ENCODE measurements at places on chromosomes 5 and 9.

DNA sequence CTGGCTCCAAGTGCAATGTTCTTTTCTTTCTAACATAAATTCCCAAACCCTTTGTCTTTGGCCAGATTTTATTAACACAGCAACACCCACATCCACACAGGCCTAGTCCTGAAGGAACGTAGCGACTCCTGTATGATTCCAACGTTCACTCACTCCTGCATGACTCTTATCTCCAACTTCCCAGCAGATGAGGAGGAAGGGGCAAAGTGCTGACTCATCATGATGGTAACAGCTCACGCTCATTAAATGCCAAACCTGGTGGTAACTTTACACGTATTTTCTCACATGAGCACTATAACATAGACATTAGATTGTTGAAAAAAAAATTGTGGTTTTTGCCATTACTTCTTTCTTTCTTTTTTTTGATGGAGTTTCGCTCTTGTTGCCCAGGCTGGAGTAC is 1349.5 kb downstream of the EFNA5 start:
- DNase-seq, result no peak

DNA sequence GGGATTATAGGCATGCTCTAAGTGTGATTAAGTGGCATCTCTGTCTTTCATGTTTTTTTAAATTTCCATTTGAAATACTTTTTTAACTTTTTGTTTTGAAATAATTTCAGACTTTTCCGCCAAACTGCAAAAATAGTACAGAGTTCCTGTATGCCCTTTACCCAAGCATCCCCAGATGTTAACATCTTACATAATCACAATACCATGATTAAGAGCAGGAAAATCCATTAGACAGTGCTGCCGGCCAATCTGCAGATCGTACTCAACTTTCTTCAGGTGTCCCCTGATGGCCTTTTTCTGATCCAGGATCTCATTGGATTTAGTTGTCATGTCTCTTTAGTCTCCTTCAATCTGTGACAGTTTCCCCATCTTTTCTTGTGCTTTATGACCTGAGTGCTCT is 49.0 kb downstream of the ERGIC1 start:
- no peak for DNase-seq

DNA sequence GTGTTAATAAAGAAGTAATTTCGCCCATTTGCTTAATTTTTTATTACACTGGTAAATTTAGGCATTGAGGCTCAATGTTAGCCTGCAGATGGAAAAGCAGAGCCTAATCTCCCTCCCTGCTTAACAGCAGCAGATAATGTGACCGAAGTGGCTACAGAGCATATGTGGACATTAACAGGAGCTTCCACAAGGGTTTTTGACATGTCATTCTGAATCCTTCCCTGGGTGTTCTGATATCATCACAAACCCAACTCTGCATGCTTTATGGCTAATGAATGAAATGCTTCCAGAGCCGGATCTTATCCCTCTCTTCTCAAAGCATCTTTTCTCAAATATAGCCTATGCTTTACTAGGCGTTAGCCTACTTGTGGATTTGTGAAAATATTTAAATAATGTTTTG is 208.6 kb downstream of the CAAP1 start:
- no peak for DNase-seq

GRCh38 chr5:125559296-125559695 is 812.9 kb upstream of the ZNF608 start:
- DNase-seq, result no peak

DNA sequence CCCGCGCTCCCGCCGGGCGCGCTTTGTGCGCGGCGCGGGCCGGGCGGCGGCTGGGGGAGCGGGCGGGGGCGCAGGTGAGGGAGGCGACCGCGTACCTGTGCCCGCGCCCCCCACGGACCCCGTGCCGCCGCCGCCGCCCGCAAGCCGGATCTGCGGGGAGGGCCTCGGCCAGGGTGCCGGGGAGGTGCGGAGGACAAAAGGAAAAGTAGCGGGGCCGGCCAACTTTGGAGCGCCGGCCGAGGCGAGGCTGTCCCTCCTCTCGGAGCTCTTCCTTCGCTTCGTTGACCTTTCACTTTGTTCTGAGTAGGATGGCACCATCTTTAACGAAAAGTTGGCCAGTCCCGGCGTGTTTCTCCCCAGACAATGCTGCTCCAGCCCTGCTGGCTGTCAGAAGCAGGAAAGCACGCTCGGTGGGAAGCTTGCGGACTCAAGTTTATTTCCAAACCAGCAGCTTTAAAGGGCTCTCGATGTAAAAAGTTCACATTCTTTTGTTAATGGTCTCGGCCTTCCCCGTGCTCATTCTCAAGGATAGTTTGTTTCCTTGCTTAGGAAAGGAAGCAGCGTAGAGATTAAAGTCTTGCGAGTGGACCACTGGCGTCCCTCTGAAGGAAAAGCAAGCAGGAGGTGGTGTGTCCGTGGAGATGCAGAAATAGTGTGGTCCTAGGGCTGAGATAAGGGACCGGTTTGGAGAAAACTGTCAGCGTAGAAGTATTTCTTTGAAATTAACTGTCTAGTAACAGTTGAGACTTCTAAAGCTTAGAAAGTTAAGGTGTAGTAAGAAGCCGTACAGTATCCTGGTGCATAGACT is 639 bp downstream of the EHMT1 start:
- peak; percentile 20 for DNase-seq

DNA sequence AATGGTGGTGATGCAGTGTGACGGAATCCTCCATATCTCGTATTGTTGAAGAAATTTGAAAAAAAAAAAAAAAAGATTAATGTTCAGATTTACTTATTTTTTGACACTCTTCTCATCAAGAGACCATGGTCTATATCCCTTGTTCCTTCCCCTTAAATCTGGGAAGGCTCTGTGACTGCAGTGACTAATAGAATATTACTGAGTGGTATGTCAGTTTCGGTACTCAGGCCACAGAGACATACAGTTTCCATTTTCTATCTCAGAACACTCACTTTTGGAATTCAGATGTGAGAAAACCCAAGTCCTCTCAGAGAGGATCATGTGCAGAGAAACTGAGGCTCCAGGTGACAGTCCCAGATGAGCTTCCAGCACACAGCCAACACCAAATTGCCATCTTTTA is 1193.5 kb downstream of the DTWD2 start:
- DNase-seq, result no peak

DNA sequence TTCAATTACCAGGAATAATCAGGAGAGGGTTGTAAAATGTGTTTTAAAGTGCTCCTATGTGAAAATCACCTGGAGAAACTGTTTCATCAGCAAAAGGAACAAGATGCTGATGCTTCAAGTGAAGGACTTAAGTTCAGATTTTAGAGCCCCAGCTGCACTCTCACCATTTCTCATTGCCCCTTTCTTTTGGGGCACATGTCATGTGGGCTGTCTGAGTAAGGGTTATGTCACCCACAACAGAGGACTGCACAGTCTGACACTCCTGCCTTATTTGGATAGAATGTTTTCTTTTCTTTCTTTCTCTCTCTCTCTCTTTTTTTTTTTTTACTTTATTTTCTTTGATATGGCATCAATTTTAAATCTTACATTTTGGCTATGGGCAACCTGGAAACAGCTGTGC is 204.1 kb upstream of the EFNA5 start:
- no peak for DNase-seq

GRCh38 chr5:62331921-62332320 is 25.9 kb downstream of the KIF2A start:
- DNase-seq, result no peak

DNA sequence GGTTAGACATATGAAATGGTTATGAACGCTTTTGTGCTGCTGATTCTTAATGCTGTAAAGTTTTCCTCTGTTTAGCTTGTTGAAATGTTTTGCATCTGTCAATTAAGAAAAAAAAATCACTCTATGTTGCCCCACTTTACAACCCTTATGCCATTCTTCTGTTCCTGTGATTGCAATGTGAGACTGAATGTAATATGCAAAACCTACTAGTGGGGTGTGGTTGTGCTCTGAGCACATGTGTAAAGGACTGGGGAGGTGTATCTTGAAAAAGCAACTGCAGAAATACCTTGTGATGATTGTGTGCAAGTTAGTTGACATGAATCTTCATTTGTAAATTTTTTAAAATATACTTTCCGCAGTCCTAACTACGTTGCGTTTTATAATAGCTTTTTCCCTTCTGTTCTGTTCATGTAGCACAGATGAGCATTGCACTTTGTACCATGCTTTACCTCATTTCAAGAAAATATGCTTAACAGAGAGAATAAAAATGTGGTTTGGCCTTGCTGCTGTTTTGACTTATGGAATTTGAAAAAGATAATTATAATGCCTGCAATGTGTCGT is 357.0 kb upstream of the PIK3R1 start:
- no peak for DNase-seq

GRCh38 chr9:37386988-37387387 is 35.5 kb upstream of the GRHPR start:
- DNase-seq, result no peak

GRCh38 chr5:76202182-76202581 is 119.0 kb downstream of the SV2C start:
- no peak for DNase-seq

DNA sequence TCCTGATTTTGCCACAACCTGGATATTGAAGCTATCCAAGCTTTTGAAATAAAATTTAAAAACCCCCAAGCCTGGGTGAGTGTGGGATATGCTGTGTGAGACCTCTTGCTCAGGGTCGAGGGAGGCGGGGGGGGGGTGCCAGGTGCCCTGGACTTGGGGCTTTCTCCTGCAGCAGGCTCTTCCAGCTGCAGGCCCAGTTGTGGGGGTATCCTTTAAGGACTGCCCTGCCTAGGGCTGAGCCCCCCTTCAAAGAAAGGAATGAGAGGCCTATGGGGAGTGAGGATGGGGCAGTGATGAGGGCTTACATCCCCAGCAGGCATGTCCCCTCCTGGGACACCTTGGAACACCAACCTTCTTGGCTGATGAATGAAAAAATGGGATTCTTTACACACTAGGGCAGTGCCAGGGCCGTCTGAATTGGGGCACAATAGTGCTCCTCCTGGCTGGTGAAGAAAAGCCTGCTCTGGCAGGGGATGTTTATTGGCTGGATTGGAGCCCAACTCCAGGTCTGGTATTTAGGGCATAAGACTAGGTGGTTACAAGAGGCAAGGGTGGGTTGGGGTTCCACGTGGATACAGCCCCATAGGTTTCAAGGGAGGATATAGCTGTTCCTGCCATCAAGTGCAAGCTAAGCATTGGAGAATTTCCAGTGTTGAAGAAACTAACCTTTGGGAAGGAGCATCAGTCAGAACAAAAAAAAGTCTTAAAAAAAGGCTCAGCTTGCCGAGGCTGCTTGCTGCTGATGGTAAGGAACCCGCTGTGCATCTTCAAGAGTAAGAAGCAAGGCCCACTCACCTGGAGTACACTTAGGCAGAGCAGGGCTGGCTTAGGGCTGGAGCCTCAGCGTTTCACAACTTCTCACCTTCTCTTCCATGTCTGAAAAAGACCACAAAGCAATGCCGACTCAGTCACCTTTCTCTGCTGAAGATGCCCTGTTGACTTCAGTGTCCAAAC is 7.0 kb downstream of the HNRNPAB start:
- no peak for DNase-seq

GRCh38 chr9:137638680-137639079 is 19.9 kb downstream of the EHMT1 start:
- no peak for DNase-seq

DNA sequence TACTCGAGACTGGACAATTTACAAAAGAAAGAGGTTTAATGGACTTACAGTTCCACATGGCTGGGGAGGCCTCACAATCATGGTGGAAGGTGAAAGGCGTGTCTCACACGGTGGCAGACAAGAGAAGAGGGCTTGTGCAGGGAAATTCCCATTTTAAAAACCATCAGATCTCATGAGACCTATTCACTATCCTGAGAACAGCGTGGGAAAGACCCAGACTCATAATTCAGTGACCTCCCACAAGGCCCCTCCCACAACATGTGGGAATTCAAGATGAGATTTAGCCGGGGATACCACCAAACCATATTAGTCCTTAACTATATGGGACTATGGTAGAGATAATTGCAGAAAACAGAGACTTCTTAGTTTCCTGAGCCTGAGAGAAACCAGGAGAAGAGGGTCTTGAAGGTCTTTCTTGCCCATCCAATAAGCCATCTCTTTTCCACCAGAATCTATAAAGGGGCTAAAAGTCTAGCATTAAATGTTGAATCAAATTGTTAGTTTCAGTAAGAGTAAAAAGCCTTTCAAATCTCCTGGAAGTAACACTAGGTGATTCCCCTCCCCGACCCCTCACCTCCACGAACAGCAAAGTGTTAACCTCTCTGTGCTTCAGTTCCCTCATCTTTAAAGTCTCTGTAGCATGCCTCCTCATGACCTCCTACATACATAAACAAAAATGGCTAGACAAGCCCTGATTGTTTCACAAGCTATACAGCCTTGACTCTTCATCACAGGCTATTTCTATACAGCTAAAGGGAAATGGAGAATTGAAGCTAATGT is 259.1 kb downstream of the TMEM167A start:
- DNase-seq, result no peak

DNA sequence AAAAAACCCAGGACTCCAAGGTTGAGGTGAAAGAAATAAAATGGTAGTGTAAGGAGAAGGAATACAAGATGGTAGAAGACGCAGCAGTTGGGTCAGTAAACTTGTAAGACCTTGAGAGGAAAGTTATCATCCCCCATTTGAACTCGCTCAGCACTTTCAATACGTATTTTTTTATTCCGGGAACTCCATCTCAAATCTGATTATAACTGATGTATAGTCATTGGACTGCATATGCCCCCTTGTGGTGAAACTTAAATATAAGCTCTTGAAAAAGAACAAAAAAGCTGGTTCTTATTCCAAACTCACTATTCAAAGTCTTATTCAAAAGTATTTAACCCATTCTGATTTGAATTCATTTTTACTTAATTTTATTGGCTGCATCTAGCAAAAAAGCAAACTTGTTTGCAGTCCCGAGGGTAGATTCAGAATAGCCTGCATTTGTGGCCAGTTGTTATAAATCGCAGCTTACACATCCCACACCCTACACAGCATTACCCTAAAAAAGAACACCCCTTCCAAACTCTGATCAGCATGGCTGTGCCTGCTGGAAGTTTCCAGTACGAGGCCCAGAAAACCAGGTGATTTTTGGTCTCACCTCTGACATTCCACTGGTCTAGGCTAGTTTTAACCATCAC is 118.0 kb downstream of the ESM1 start:
- DNase-seq, result peak; percentile 54

DNA sequence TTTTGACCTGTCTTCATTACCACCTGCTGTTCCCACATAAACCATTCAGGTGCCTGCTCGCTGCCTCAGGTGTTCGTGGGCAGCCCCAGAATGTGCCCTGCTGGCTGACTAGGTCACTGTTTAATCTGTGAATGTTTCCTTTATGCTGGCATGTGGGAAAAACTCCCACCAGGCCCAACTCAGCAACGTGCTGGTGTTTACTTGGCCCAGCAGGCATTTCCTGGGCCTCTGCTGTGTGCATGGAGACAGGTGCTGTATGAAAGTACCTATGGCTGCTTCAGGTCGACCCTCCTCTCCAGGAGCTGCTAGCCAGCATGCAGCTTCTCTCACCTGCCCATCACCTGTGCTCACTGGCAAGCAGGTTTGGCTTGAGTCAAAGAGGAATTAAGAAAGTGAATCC is 65.8 kb downstream of the RAD23B start:
- no peak for DNase-seq

DNA sequence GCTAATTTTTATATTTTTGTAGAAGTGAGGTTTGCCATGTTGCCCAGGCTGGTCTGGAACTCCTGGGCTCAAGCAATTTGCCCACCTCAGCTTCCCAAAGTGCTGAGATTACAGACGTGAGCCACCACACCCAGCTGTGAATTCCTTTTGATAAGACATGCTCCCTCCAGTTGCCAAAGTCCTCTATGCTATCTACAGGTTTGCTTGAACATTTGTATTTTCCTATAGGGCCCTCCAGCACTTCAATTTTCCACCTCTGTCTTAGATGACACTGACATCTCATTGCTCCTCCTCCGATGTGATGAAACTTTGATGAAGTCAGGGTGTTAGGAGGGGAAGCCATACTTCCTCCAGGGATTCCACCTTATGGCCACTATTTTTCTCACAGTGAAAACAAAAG is 25.2 kb upstream of the CTSV start:
- DNase-seq, result no peak
